Right lung (tissue), 10 donors: ENCODE measurements at places on chromosomes 4 and X. TPM values are rescaled to one million over a fixed set of nuclear protein-coding genes. Genes with fewer than 3 reads are reported as not detected.

DNA sequence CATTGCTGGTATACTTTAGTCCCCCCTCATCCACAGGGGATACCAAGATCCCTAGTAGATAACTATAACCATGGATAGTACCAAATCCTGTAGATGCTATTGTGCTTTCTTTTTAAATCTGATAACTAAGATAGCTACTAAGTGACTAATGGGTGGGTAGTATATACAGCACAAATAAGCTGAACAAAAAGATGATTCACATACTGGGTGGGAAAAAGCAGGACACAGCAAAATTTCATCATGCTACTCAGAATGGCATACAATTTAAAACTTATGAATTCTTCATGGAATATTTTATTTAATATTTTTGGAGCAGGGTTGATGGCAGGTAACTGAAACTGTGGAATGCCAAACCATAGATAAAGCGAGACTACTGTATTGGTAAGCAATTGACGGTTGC, 161.6 kb downstream of the IL15 start:
- DNase-seq: no peak

RNF150 gene
- polyA plus RNA-seq: 15.3 TPM

DNA sequence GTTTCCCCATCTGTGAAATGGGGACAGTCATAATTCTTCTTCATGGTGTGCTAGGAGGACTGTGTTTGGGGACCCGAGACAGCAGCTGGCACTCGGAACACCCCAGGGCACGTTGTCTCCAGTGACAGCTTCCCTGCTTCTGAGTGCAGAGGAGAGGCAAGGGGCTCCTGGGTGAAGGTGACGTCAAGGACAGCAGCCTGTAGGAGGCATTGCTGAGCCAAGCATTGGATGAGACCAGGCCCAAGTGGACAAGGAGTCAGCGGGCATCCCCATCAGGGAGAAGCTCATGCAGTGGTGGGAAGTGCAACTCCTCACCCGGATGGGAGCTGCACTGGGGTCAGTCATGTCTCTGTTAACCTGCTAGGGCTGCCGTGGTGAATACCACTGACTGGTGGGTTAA, 46.1 kb downstream of the EVC start:
- DNase-seq: no peak

SSX3 gene
- polyA plus RNA-seq: not detected

- no peak for DNase-seq
These were observed 1.6 kb downstream of the ENAM start for GRCh38 chr4:70630162-70630561.

FAM9C gene
- polyA plus RNA-seq: 2.5 TPM
